ENCODE measurements at places on chromosomes 13 and 19. TPM values are rescaled to one million over a fixed set of nuclear protein-coding genes. Genes with fewer than 3 reads are reported as not detected.

GAPDHS gene
- not detected for total RNA-seq

JSRP1 gene
- 0.75 TPM for total RNA-seq

STARD13 gene
- 7.2 TPM for total RNA-seq

ZNF665 gene
- total RNA-seq, result not detected

PINLYP gene
- not detected for total RNA-seq

KL gene
- total RNA-seq, result 0.05 TPM

NCLN gene
- total RNA-seq, result 77.0 TPM

ONECUT3 gene
- total RNA-seq, result not detected

CABP5 gene
- total RNA-seq, result not detected

ZNF98 gene
- not detected for total RNA-seq

CFD gene
- 18.9 TPM for total RNA-seq

ZNF723 gene
- total RNA-seq, result not detected

F7 gene
- 0.07 TPM for total RNA-seq

PLEKHA4 gene
- total RNA-seq, result 1.9 TPM

LILRB4 gene
- total RNA-seq, result not detected
